ENCODE measurements at places on chromosomes 5 and 9. TPM values are rescaled to one million over a fixed set of nuclear protein-coding genes. Genes with fewer than 3 reads are reported as not detected.

DNA sequence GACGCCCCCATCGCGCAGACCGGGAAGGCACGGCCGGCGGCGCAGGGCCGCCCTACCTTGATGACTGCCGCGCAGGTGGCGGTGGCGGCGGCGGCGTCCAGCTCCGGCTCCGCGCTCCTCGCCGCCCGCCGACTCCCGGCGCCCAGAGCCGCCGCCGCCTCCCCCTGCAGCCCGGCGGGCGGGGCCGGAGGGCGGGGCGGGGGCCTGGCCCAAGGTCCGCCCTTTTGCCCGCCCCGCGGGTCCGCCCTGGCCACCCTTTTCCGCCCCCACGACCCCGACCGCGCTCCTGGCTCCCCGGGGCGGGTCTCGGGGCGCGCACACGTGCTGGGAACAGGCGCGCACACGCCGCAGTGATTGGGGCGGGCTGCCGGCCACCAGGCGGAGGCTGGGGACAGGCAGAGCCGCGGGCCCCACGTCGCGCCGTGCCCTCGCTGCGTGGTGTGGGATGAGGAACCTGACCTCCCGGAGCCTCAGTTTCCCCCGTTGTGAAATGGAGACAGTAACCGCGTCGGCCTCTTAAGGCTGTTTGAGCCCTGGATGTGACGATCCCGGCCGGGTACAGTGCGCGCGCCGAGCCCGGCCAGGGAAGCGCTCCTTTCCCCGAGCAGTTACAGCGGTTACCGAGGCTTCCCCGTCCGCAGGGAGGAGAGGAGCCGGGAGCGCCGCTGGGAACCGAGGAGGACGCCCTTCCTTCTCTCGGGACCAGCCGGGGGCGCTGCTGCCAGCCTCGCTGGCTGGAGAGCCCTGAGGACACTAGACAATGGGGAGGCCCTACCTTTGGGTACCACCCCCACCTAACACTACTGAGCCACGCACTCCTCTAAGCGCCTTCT lies at the start of gene CORO2A:
Gene CORO2A, minus strand, starts transcription at position 135 of the 833 bp plus-strand sequence. CDS start 34,977 bp downstream, outside the sequence.
- DNase-seq: peak; percentile 85

GRCh38 chr5:141570655-141571054 lies 48.1 kb downstream of the DIAPH1 start:
- no peak for DNase-seq

DNA sequence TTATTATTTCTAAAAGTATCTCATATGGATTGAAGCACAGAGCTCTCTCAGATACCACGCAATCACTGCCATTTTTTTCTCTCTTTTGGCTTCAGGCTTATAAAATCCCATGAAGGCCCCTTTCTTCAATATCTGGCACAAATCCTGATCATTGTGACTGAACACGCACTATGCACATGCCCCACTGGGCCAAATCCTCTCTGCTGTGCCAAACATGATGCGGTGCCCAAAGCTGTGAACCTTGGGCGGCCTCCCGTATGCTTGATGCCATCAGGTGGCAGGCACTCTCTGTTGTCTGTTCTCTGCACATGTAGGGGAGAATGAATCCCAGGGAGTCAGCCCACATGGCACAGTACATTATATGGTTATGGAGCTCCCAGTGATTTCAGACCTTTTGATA lies 375.0 kb upstream of the RGMB start:
- no peak for DNase-seq

GRCh38 chr9:34690983-34691935 lies at the start of gene CCL19:
Gene CCL19, minus strand, starts transcription at chr9:34691276. Its CDS starts 137 bp downstream, at chr9:34691139.
- no peak for DNase-seq

Gene PCDHGA12
- total RNA-seq: 4.0 TPM

Gene APBA1
- total RNA-seq: 5.1 TPM
